ENCODE measurements at places on chromosomes 3 and 15.

- DNase-seq, result no peak
These were observed 568 bp upstream of the NCBP2 start for GRCh38 chr3:196942915-196943277.

DNA sequence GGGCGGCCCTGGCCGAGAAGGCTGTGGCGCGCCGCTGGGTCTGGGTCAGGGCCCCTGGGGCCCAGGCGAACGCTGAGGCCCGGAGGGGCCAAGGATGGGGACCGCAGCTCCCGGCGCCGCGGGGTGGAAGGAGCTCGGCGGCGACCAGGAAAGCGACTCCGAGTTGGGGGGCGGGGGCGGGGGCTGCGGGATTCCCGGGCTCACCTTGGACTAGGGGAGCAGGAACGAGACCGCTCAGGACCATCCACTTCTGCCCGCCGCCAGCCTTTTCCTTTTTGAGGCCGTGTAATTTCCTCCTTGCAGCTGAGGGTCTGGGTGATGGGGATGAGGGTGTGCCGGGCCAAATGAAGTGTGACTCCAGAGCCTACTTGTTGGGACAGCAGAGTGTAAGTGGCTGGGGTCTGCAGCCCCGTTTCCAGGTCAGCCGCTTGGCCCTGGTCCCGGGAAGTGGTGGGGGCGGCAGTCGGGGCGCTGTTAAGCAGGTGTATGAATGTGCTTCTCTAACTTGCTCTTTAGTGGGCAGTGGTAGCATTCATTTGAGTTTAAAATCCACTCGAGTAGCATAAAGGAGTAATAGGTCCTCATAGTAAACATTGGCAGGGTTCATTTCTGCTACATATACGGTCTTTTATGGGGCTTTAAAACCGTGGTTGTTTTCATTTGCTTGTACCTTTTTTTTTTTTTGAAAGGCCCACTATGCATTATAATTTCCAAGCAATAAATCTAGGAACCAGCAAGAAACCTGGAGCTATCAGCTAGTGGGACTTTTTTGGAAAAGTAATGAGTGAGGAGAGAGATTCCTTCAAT is 717 bp downstream of the PXK start:
- DNase-seq, result no peak

DNA sequence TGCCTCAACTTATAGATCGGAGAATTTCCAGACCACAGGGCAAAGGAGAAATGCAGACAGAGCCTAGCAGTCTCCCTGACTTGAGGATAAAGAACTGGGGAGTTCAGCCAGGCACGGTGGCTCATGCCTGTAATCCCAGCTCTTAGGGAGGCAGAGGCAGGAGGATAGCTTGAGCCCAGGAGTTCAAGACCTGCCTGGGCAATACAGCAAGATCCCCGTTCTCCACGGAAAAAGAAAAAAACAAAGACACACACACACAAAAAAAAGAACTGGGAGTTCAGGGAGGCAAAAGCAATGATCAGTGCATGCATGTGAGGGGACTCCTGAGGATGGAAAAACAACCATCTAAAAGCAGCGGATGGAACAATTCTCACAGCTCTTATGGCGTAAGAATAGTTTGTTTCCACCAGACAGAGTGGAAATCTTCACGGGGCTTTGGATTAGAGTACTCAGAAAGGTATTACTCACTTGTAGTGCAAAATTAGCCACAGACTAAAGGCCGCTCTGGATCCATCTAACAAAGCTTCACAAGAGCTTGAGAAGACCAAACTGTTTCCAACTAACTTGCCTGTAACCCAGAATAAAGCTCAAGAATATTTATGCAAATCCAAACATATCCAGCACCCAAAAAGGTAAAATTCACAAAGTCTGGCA is 16.3 kb downstream of the SEC11A start:
- no peak for DNase-seq

GRCh38 chr3:22236490-22237270 is 485.7 kb upstream of the ZNF385D start:
- DNase-seq, result no peak

DNA sequence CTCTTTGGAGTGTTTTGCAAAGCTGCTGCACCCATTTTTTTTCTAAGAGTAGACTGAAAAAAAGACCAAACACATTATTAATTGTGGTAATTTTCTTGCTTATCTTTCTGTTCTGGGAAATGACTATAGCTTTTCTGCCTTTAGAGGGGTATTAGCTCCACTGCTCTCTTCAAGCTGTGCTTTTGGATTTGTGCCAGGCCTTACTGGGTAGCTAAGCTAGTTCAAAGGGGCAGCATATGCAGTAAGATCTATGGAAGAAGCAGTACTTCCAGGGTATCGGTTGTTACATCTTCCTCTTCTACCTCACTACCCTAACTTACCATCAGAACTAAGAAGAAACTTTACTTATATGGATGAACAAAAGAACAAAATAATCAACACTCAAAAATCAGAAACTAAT is 28.7 kb upstream of the ARIH1 start:
- DNase-seq, result no peak

- DNase-seq, result no peak
These were observed 485.4 kb downstream of the GRM7 start for GRCh38 chr3:7346364-7346763.

DNA sequence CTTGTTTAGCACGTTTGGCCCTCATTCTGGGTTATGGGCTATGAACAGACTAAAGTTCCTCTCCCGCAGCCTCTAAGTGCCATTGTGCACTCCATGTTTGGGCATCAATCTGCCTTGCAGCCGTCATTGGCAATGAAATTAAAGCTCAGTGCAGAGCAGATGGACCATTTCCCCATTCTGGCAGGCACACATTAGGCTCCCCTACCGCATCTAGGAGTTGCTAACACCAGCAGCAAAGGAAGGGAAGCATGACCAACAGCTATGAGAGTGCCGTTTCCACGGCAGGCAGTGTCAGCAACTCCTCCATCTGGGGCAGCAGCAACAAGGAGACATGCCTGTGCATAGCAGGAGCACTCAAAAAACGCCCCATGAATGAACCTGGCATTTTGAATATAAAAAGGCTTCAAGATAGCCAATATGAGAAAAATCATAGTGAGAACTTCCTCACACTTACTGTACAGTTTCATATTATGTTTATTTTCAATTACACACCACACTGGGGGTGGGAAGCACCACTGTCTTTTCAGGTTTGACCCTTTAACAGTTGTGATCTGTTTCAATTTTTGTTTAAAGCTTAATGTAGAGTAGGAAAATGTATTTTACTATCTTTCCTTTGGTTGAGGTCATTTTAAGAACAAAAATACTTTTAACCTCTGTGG is 218.7 kb downstream of the KCNMB2 start:
- no peak for DNase-seq
